ENCODE measurements at places on chromosomes 11 and 22.

DNA sequence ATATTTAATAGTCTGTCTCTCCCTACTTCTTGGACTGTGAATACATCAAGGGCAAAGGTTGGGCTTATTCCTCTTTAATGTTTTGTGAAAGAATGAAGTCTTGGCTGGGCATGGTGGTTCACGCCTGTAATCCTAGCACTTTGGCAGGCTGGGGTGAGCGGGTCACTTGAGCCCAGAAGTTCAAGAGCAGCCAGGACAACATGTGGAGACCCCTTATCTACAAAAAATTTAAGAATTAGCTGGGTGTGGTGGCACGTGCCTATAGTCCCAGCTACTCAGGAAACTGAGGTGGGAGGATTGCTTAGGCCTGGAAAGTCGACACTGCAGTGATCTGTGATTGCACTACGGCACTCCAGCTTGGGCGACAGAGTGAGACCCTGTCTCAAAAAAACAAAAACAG, 20.2 kb downstream of the RNF121 start:
- no peak for DNase-seq

GRCh38 chr11:117792992-117793391, 4.0 kb downstream of the DSCAML1 start:
- no peak for DNase-seq

DNA sequence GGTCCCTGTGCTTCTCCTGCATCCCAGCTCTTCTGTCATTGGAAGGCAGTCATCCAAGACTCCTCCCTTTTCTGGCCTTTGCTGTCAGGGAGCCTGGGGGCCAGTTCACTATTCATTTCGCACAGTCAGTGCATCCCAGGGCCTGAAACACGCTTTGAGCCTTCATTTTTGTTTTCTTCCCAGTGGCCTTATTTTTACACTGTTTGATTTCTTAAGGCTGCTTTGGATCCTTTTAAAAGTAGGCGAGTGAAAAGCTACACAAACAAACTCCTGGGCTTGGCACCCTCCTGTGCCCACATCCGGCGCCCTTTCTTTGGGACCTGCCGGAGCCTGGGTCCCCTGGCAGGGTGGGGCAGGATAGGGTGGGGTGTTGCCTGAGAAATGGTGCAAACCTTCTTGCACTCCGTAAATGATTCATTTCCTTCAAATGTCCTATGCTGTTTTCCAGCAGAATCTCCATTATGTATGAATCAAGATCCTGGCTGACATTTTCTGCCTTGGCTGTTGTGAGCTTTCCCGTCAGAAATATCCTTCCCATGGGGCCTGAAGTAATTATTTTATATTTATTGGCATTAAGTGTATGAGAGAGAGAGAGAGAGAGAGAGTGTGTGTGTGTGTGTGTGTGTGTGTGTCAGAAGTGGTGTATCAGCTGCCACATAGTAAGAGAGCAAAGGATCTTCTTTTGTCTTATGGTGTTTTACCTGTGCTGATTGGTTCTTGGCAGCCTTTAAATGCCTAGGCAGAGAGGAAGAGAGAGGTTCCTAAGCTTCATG, 45.6 kb downstream of the BCR start:
- no peak for DNase-seq

- DNase-seq = no peak
Measured at GRCh38 chr11:128900468-128900867, 9.3 kb downstream of the KCNJ5 start.

- DNase-seq = no peak
Measured at GRCh38 chr11:108586600-108586999, 7.0 kb downstream of the EXPH5 start.

- DNase-seq = no peak
Measured at GRCh38 chr22:38733329-38733723, 22.5 kb downstream of the SUN2 start.

DNA sequence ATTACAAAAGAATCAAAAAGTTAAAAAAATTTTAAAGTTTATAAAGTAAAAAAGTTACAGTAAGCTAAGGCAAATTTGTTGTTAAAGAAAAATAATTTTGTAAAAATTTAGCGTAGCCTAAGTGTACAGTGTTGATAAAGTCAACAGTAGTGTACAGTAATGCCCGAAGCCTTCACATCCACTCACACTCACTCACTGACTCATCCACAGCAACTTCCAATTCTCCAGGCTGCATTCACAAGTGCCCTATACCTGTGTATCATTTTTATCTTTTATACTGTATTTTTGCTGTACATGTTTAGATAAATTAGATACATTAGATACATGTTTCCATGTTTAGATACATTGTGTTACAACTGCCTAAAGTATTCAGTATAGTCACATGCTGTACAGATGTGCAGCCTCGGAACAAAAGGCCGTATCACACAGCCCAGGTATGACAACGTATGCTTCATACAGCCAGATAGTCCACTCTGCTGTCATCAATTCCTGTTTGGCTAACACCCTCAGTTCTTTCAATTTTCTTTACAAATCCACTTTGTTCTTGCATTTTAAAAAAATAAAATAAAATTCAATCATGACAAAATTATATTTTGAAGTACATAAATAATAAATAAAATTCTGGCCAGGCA, 80.7 kb downstream of the RBFOX2 start:
- DNase-seq = no peak

All from activated CD4-positive, alpha-beta T cell treated with anti-CD3 and anti-CD28 coated beads for 4 hours (primary cell).